ENCODE measurements at places on chromosomes 2 and 18.

DNA sequence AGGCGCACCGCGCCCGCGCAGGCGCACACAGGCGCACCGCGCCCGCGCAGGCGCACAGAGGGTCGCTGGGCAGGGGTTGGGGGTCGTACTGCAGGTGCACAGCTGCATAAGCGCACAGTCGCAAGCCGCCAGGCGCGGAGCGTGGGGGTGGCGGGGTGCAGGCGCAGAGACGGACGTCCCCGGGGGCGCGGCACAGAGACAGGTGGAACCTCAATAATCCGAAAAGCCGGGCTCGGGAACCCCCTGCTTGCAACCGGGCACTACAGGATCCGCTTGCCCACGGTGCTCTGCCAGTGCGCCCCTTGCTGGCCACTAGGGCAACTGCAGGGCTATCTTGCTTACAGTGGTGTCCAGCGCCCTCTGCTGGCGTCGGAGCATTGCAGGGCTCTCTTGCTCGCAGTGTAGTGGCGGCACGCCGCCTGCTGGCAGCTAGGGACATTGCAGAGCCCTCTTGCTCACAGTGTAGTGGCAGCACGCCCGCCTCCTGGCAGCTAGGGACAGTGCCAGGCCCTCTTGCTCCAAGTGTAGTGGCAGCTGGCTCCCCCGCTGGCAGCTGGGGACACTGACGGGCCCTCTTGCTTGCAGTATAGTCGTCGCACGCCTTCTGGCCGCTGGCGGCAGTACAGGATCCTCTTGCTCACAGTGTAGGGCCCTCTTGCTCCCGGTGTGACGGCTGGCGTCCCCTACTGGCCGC, 34.9 kb downstream of the FAM110C start:
- DNase-seq, result peak; percentile 63

- DNase-seq, result no peak
These were observed 36.8 kb downstream of the TRIP12 start for GRCh38 chr2:229884775-229885699.

GRCh38 chr2:21097331-21097730, 26.4 kb upstream of the TDRD15 start:
- no peak for DNase-seq

- no peak for DNase-seq
These were observed 44.8 kb downstream of the KCMF1 start for GRCh38 chr2:85015653-85016360.

- no peak for DNase-seq
These were observed 58.1 kb downstream of the SPOPL start for GRCh38 chr2:138559641-138560040.

GRCh38 chr2:176461809-176462670, 192.8 kb downstream of the MTX2 start:
- DNase-seq, result no peak

GRCh38 chr2:74070991-74071390, 76.7 kb downstream of the BOLA3 start:
- no peak for DNase-seq

DNA sequence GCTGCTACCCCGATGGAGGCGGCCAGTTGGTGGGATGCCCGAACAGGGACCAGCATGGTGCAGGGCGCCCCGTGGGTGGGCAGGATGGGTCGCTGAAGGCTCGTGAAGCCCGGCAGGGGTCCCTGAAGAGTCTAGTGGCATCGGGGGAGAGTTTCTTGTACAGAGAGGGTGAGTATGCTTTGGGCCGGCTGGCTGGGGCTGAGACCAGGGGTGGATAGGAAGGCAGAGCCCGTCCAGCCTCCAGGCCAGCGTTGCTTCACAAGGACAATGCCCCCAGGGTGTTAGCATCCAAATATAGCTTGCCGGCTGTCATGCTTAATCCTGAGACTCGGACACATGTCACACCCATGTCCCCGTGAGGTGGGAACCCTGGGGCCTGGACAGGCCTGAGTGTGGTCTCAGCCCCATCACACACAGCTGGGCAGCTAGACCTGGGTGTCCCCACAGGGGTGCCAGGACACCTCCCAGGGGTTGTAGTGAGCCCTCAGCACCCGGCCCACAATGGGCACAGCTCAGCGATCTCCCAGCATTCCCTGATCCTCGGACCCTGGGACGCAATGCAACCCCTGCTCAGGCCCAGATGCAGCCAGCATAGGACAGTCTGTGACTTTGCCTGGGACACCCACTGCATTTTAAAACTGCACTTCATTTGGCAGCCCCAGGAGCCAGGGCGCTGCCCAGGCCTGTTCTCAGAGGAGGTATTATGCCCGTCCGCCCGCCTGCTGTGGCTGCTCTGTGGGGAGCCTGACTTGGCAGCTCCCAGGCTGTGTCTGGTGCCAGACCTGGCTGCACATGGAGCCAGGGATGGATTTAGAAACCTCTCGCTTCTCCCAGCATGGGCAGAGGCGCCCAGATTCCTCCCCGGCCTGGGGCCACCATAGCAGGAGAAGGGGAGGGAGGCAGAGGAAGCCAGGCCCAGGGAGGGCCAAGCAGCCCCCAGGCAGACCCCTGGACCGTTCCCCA, 36.4 kb downstream of the RAMP1 start:
- DNase-seq, result peak; percentile 80

GRCh38 chr2:195694553-195694952, 37.5 kb downstream of the SLC39A10 start:
- DNase-seq, result no peak

DNA sequence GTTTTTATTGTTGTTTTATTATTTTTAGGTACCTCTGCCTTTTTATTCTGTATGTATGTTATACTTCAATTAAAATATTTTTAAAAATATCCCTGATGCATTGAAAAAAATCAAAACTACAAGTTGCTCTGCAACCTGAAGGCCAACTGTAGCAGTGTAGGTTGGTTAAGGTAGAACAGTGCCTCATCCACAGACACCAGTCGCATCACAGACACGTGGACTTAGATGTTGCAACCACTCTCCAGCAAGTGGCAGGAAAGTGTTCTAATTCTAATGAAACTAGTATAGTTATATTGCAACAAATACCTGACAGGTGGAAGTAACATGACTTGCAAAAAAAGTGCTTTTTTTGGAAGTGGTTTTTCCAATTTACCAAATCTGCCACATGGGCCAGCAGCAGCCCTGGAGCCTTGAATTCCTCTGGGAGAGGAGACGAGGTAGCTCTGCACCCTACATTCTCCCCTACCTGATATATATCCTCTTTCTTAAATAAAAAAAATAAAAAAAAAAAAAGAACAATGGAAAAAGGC, 28.4 kb upstream of the SLC3A1 start:
- DNase-seq, result no peak

GRCh38 chr2:188085421-188085820, 206.3 kb upstream of the GULP1 start:
- no peak for DNase-seq

GRCh38 chr2:159612255-159612901, 4.0 kb downstream of the BAZ2B start:
- DNase-seq, result no peak

DNA sequence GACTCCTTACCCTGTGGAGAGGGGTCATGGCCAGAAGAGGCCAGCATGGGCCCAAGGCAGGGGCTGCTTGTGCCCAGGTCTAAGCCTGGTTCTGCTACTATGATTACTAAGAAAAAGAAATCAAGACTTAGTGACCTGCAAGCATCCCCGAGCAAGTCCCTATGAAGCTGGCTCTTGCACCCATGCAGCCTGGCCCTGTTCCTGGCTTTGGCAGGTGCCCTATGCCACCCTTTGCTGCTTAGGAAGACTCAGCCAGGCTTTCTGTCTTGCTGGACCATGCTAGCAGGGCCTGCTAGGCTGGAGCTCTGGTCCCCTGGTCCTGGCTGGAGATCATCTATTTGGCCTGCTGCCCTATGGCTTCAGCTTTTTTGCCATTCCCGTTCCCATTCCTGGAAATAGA, 309.4 kb upstream of the EPAS1 start:
- no peak for DNase-seq

GRCh38 chr2:5035057-5035488, 657.1 kb upstream of the SOX11 start:
- DNase-seq, result no peak

DNA sequence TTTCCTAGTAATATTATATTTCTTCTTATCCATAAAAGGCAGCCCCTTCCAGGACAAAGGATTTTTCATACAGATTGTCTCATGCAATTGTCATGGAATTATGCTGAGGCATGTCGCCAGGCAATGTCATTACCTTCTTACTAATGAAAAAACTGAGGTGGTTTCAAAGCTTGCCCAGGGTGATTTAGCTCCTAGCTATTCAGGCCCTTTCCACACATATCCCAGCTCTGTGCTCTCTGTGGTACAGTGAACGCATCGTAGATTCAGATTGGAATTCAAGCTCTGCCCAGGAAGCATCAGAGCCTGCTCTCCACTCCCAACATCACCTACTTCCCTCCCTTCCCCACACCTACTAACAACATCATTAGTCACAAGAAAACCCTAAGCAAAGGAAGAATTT, 60.1 kb downstream of the ATP8B1 start:
- DNase-seq, result no peak

- no peak for DNase-seq
These were observed 222.2 kb downstream of the BCL11A start for GRCh38 chr2:60331115-60331809.

DNA sequence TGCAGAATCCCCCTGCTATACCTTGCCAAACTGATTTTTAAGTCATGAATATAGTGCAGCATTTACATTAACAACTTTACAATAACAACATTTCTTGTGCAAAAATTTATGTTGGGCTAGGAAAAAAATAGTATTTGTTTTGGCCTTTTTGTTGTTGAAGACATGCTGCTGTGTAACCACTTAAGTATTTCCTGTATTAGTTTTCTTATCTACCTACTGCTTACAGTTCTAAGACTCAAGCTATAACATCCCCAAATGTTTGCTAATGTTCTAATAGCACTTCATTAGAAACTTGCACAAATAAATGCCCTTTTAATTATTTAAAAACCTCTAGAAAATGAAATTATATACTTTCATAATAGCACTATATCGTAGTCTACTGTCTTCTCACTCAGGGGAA, 154.3 kb upstream of the DOCK10 start:
- DNase-seq, result no peak

GRCh38 chr2:32652555-32653209, 24.8 kb downstream of the TTC27 start:
- DNase-seq, result no peak

- no peak for DNase-seq
These were observed 76.4 kb downstream of the RHOB start for GRCh38 chr2:20523073-20523798.

DNA sequence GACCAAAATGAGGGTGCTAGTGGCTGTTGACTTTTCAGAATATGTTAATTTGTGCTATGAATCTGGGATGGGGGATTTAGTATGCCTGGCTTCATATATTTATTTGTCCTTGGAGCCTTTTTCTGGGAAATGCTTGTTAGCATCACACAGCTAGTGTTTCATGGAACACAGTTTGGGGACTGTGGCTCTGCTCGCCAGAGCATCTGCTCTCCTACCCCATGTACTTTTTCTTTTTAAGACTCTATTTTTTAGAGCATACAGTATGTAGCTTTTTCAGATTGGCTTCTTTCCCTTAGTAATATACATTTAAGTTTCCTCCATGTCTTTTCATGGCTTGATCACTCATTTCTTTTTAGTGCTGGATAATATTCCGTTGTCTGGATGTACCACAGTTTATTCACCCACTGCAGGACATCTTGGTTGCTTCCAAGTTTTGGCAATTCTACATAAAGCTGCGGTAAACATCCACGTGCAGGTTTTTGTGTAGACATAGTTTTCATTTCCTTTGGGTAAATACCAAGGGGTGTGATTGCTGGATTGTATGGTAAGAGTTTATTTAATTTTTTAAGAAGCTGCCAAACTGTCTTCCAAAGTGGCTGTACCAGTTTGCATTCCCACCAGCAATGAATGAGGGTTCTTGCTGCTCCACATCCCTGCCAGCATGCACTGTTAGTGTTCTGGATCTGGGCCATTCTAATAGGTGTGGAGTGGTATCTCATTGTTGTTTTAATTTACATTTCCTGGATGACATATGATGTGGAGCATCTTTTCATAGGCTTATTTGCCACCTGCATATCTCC, 44.1 kb downstream of the EFR3B start:
- no peak for DNase-seq

DNA sequence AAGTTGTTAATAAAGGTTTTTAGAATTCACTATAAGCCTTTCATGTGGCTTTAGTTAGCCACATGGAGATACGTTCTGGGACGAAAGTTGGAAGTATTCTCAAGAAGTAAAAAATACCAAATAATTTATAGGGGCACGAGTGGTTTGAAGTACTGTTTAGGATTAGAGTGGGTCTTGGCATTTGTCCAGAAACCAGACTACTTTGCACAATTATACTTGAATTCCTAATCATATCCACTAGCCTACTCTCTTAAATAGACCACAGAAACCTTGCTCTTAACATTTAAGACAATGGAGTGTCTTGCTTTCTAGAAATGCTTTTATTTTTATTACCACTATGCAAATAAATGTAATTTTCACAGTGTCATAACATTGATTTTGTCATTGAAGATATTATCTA, 44.6 kb downstream of the UBE2E3 start:
- no peak for DNase-seq

DNA sequence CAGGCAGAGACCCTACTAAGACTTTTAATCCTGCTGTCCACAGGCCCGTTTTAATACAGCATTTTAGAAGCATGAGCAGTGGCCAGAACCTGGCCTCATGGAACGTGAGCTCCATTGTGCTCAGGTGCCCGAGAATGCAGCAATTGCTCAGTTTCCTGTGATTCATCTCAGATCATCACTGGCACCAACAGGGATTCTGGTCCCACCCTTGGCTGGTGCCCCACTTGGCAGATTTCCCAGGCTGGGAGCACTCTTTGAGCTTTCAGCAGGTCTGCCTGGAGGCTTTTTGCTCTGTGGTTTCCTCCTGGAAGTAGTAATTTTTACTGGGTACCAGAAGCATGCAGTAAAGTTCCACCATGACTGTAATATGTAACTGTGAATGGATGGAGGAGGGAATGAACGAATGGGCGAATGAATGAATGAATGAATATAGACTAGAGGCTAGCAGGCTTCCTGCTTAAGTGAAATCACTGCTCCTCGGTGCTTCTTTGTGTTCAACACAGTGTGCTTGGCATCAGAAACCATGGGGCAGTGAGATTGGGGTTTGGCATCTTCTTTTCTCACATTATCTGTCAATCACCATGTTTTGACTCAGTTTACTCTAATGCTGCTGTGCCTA, 312.9 kb downstream of the PRKCE start:
- peak; percentile 77 for DNase-seq

GRCh38 chr2:216849987-216850386, 9.9 kb downstream of the TNP1 start:
- DNase-seq, result no peak

- DNase-seq, result no peak
These were observed 46.5 kb downstream of the UNC50 start for GRCh38 chr2:98654699-98655495.

- DNase-seq, result no peak
These were observed 476 bp downstream of the MSTN start for GRCh38 chr2:190062053-190062452.

Measured in femur (tissue), 1 donor.